Activated CD8-positive, alpha-beta memory T cell treated with anti-CD3 and anti-CD28 coated beads, Interleukin-2, amount 50 U/mL, for 48 hours (primary cell): ENCODE measurements at places on chromosomes 16 and 17.
A peak's percentile ranks its signal among the peaks of the same experiment; 100 is the strongest.

DNA sequence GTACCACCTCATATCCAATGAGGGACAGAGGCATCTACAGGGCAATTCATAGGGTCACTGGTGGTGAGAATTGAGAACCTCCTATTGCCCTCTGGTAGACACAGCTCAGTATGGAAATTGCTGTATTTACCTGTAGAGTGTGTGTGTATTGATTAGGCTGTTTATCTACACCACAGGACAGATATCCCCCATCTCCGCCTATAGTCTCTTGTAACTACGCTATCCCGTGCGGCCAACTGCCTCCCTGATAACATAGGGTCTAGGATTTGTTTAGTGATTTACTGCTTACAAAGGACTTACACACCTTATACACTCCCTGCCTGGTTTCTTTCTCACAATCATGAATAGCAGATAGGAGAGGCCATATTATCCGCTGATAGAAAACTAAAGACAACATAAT is 1.7 kb upstream of the STAT3 start:
- no peak for DNase-seq

- no peak for DNase-seq
Measured at GRCh38 chr17:15942207-15942833, 2.6 kb upstream of the ADORA2B start.

- DNase-seq, result no peak
Measured at GRCh38 chr17:26792486-26792885, 501.4 kb upstream of the WSB1 start.

DNA sequence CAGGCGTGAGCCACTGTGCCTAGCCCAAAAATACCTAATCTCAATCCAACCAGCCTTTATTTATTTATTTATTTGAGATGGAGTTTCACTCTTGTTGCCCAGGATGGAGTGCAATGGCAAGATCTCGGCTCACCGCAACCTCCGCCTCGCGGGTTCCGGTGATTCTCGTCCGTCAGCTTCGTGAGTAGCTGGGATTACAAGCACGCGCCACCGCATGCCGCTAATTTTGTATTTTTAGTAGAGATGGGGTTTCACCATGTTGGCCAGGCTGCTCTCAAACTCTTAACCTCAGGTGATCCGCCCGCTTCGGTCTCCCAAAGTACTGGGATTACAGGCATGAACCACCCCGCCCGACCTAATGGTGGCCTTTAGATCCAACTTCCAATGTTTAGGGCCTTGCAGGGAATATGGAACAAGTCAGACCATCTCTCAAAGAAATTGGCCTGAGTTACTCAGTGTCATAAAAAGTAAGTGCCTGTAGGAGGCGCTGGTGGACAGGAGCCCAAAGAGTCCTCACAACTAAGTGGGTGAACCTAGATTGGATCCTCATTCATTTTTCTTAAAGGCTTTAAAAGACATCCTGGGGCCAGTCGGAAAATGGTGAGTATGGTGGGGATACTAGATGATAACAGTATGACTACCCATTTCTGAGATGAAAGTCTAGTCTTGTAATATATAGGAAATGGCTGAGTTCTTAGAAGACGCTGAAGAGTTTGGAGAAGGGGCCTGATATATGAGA is 4.6 kb downstream of the ZSCAN10 start:
- no peak for DNase-seq

- no peak for DNase-seq
Measured at GRCh38 chr17:69454051-69454450, 39.6 kb downstream of the MAP2K6 start.

DNA sequence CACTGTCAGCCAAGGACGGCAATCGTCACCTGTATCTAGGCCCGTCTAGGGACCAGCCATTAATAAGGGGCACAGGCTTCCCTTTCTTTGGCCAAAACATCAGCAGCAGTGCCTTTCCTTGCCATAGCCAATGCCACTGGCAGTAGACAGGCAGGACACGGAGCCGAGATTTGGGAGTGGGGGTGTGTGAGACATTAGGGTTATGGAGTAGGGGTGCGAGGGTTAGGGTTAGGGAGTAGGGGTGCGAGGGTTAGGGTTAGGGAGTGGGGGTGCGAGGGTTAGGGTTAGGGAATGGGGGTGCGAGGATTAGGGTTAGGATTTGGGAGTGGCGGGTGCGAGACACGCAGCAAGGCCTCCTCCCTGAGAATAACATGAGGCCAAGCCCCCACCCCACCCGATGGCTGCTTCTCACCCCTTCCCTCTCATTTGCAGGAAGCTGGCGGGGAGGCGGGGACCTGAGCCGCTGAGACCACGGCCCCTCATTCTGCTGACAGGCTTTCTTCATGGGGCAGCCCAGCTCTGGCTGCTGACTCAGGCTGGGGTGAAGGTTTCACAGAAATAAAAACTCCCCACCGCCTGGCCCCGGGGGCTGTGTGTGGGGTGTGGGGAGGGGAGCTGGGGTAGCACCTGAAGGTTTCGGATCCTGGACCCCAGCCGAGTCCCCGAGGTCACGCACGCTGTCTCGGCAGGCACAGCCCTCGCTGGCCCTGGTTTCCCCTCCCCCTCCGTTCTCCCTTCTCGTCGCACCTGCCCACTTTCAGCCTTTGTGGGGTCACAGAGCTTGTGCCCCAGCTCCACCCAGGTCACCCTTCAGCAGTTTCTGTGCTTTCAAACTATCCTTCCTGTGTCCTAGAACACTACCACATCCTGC is 93.8 kb downstream of the PGS1 start:
- DNase-seq, result no peak

- DNase-seq, result no peak
Measured at GRCh38 chr17:81034168-81034777, 678 bp upstream of the BAIAP2 start.

GRCh38 chr17:15124264-15124595 is 140.9 kb downstream of the PMP22 start:
- DNase-seq, result no peak

GRCh38 chr17:78252111-78252634 is 20.7 kb downstream of the TMEM235 start:
- no peak for DNase-seq

- peak; percentile 55 for DNase-seq
Measured at GRCh38 chr16:47574091-47575054, 113.2 kb downstream of the PHKB start.

DNA sequence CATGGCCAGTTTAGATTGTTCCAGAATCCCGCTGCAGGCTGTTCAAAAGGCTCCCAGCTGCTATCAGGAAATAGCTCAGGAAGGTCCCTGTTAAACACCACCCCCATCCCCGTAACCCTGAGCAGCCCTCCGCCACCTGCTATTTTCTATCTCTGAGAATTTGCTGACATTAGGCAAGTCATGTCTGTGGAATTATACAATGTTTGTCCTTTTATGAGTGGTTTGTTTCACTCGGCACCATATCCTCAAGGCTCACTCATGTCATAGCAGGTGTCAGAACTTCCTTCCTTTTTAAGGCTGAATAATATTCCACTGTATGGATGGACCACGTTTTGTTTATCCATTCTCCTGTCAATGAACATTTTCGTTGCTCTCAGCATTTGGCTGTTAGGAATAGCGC is 164.3 kb upstream of the FOXF1 start:
- DNase-seq, result no peak

GRCh38 chr17:76353004-76353598 is 615 bp downstream of the PRPSAP1 start:
- peak; percentile 65 for DNase-seq

GRCh38 chr16:4607841-4608703 is 6.6 kb downstream of the UBALD1 start:
- no peak for DNase-seq

DNA sequence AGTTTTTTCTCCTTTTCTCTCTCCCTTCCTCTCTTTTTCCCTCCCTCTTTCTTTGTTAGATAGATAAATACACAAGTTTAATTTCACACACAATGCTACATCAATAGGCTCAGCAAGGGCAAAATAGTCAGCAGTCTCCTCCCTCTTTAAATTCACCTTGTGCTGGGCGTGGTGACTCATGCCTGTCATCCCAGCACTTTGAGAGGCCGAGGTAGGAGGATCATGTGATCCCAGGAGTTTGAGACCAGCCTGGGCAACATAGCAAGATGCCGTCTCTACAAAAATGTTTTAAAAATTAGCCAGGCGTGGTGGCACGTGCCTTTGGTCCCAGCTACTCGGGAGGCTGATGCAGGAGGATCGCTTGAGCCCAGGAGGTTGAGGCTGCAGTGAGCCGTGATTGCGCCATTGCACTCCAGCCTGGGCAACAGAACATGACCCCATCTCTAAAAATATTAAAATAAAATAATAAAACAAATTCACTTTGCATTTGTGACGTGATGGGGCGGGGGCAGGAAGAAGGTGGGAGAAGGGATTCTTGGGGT is 27.4 kb downstream of the IL21R start:
- peak; percentile 47 for DNase-seq
